A549 treated with ZK216348 at 1 μM for 4 hours (cell line): ENCODE measurements at places on chromosomes 11 and 22. TPM values are rescaled to one million over a fixed set of nuclear protein-coding genes. Genes with fewer than 3 reads are reported as not detected.

The CDC42BPG gene
- total RNA-seq, result 0.83 to 2.2 TPM (median 1.7 TPM) in 5 replicates

The SLC29A2 gene
- total RNA-seq, result 2.5 to 5.8 TPM (median 5.7 TPM) in 5 replicates

The GSTT2B gene
- 0.21 to 0.40 TPM (median 0.21 TPM) in 3 of 5 replicates, not detected in the others for total RNA-seq

The CCDC157 gene
- total RNA-seq, result 2.0 to 3.6 TPM (median 2.8 TPM) in 5 replicates

The RAB30 gene
- total RNA-seq, result 5.1 to 8.9 TPM (median 6.9 TPM) in 5 replicates

The RFPL2 gene
- total RNA-seq, result 0.18 TPM in 1 of 5 replicates, not detected in the others
